Activated gamma-delta T cell (primary cell): ENCODE measurements at places on chromosomes 12 and 14.

GRCh38 chr12:106747973-106748436, 26.5 kb upstream of the RIC8B start:
- no peak for DNase-seq

GRCh38 chr12:62192180-62192902, 67.9 kb upstream of the USP15 start:
- no peak for DNase-seq

DNA sequence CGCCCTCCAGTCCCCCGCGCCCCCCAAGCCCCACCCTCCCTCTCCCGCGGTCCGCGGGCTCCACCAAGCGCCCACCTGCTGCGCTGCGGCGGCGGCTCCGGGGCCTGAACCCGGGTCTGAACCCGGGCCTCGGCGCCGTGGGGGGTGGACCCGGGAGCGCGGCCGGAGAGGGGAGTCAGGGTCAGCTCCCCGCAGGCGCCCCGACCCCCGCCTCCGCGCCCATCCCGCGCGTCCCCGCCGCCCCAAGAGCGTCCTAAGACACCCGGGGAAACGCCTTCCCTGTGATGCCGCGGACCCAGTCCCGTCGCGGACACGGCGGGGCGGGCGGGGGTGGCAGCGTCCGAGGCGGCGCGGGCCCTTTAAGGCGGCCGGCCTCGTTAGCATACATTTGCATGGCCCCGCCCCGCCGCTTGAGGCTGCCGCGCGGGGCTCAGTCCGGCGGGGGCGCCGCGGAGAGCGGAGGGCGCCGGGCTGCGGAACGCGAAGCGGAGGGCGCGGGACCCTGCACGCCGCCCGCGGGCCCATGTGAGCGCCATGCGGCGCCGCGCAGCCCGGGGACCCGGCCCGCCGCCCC, at the start of gene MMP17:
Gene MMP17, plus strand, starts transcription at position 433 of the 574 bp plus-strand sequence. Its CDS starts 102 bp downstream, at position 535.
- DNase-seq = no peak

- no peak for DNase-seq
Observed at GRCh38 chr14:51602310-51602709, 49.4 kb upstream of the FRMD6 start.

GRCh38 chr14:62532181-62532580, 513.1 kb downstream of the KCNH5 start:
- DNase-seq = no peak

- DNase-seq = no peak
Observed at GRCh38 chr14:35482994-35483515, 50.9 kb upstream of the INSM2 start.

DNA sequence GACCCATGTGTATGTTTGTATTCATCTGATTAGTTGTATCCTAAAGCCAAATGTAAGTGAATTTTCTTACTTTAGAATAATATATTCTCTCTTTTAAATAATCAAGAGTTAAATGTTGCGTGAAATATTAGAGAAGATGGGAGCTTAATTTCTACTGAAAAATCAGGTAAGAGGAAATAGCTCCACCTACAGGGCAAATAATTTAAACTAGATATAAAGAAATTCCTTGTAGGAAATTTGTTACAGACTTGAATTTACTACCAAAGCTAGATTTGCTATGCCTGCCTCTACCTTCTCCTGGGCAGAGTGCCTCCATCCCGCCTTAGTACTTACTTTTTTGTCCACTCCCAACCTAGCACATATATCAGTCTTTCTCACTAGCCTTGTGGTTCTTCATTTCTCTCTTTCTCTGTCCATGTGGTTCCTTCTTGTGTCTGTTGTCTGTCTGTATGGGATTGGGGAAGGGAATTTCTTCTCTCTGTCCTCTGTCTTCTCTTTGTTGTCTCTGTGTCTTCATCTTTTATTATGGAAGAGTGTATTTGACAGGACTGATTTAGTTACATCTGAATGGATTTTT, 44.7 kb downstream of the PALS1 start:
- DNase-seq = no peak

DNA sequence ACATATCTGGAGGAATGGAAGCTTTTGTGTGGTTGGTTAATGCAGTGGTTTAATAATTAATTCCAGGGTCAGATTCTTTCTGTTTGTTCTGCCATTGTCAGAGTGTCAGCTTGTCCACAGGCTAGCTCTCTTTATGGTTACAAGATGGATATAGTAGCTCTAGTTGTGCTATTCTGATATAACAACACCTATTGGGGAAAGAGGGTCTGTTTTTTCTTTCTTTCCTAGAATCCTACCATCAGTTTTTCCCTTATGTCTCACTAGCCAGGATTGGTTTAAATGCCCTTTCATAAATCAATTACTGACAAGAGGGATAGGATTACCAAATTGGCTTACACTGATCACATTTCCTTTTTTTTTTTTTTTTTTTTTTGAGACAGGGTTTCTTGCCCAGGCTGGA, 27.8 kb downstream of the CNOT2 start:
- DNase-seq = no peak

GRCh38 chr12:42240131-42240750, 2.2 kb upstream of the YAF2 start:
- DNase-seq = no peak
